ENCODE measurements at places on chromosomes 1 and 21.

GRCh38 chr1:221751226-221751887 is 9.5 kb upstream of the DUSP10 start:
- DNase-seq, result peak; percentile 47

- no peak for DNase-seq
Measured at GRCh38 chr1:169682071-169682470, 29.3 kb downstream of the SELL start.

- DNase-seq, result no peak
Measured at GRCh38 chr1:200899954-200900867, 5.5 kb downstream of the INAVA start.

DNA sequence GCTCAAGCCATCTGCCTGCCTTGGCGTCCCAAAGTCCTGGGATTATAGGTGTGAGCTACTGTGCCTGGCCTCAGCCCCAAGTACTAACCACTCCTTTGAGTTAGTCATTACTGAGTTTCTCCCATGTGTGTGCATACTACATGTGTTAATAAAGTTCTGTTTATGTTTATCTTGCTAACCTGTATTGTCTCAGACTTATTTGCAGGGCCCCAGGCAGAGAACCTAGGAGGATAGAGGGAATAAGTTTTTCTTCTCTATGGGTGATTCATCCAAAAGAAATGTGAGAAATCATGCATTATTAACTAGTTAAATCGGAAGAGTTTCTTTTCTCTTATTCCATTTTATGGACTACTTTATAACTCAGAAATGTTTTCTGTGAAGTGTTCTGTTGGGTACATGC is 203.9 kb upstream of the CACYBP start:
- no peak for DNase-seq
